ENCODE measurements at places on chromosomes 2 and 18. TPM values are rescaled to one million over a fixed set of nuclear protein-coding genes. Genes with fewer than 3 reads are reported as not detected.

DNA sequence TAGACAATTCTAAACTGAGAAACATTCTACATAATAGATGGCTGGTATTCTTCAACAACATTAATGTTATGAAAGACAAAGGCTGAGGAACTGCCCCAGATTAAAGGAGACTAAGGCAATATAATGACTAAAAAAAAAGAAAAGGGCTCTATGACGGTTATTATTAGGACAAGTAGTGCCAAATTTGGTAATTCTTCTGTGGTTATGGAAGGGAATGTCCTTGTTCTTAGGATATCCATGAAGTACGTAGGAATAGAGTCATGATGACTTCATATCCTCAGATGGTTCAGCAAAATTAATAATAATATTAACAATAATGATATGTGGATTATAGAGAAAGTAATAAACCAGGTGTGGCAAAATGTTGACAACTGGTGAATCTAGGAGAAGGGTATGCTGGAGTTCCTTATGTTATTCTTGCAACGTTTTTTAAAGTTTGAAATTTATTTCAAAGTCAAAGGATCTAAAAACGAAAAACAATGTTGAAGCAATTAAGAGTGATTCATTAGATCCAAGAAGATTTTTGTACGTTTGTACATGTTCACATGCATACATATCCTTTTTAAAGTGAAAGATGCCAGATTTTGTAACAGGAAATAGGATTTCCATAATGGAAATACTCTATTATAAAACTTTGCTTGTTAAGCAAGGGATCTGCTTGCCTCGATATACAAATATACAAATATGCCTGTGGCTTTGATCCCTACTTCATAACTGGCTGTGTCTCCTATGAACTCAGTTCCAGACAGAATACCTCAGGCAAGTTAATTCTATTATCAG, 27.7 kb upstream of the STRN start:
- no peak for DNase-seq

DNA sequence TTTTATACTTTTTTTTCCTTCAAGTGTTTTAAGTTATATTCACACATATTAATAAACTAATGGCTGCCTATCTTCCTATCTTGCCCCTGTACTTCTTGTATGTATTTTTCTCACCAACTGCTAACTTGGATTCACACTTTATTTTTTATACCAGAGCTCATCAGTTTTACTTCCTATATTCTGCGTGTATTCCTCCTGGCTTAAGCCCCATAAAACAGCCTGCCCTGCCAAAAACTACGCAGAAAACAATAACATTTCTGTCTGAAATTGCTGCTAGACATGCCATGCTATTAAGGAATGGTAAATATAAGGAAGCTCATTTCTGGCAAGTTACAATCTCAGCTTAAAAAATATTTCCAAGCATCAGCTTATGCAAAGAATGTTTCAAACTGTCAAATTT, 172.3 kb downstream of the UBE2E3 start:
- no peak for DNase-seq

DNA sequence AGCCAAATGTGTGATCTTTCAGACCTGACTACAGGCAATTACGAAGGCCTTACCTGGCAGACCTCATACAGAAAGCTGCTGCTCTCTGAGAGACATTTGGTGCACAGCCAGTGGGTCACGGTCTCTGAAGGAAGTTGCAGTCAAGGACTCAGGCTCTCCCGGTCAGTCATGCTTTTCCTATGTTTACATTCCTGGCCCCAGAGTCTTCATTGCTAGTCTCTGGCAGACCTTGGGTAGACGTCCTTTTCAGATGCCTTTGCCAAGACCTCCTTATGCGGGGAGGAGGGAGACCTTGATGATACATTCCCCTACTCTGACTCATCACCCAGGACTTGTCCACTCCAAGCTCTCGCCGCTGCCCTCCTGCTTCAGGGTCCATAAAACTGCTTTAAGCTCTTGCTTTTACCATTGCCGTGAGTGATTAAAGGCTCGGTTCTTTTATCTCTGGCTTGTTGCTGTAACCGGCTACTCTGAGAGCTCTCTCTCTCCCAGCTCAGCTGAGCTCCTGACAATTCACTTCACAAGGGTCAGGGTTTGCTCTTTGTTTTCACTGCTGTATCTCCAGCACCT, 62.0 kb upstream of the SLC35F5 start:
- DNase-seq: peak; percentile 18

- DNase-seq: no peak
Observed at GRCh38 chr18:58455314-58456188, 173.3 kb downstream of the ALPK2 start.

- DNase-seq: no peak
Observed at GRCh38 chr2:60213865-60214625, 339.4 kb downstream of the BCL11A start.

DNA sequence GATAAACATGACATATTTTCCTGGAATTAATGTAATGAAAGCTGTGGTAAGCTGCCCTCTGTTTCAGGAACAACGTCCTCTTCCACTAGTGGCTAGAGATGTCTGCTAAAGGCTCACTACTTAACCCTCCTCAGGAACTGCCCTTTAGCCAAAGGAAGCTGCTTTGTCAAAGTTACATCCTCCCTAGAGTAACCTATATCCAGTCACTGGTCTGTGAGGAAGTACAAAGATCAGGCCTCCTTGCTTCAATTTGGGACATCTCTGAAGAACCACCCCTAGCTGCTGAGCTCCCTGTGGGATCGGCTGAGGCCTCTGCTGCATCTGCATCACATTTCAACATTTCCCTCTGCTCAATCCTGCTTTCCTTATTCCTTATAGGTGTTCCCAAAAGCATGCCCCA, 107.8 kb downstream of the PRELID3A start:
- no peak for DNase-seq

DNA sequence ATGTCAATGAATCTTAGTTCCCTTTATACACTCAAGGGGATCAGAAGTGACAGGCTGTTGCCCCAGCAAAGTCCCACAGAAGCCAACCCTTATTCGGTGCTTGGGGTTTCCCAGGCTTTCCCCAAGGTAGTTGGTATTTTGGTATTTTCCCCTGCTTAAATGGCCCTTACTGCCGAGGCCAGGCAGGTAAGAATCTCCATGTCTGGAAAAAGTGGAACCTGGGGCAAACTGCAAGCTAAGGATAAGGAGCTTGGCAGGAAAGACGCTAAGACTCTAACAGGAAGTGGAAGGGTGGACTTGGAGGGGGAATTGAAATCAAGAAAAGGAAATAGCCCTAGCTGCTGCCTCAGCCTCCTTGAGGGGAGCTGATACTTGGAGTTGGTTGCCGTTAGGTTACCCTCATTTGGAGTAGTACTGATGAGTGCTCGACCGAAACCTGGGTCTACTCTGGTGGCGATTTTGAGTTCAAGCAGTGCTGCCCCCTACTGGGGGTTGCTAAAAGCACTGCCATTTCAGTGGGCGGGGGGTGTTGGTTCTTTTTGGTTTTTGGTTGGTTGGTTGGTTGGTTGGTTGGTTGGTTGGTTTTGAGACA, 3.3 kb upstream of the GPBAR1 start:
- DNase-seq: no peak

DNA sequence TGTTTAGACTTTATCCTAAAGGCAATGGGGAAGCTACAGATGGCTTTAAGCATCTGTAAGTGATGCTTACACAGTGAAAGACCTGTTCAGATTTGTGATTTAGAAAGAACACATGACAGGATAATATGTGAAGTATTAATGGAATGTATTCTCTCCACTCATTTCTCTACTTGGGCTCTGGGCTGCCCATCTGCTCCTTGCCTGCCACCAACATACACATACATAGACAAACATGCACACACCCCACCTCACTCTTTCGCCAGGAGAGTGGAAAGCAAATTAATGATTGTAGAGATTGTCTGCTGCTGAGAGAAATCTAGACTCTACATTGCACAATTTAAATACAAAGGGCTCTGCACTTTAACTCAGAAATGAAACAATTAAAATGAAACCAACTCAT, 61.0 kb upstream of the NFE2L2 start:
- no peak for DNase-seq

SH3BP4 gene
- polyA plus RNA-seq: 12.3 TPM

KLHL29 gene
- 2.9 TPM for polyA plus RNA-seq
